ENCODE measurements at places on chromosomes 16 and 17. TPM values are rescaled to one million over a fixed set of nuclear protein-coding genes. Genes with fewer than 3 reads are reported as not detected.
A peak's percentile ranks its signal among the peaks of the same experiment; 100 is the strongest.

DNA sequence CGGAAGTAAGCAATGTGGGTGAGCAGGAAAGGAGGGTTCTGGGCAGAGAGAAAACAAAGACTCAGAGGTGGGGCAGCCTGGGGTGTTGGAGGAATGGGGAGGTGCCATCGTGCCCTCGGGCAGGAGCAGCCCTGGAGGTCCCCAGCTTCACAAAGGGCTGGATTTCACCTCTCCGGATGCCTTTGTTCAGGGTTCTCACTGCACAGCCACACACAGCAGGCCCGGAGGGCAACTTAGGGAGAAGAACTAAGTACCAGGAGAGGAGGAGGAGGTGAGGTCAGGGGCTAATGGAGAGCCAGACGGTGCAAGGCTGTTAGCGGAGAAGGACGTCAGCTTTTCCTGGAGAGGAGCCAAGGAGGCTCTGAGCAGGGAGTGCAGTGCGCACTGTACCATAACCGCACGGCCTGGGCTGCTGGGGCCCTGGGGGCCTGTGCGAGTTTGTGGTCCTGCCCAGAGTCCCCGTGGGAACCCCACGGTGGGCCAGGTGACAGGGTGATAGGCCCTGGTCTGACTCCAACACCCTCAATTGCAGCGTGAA, 9.3 kb downstream of the ARRB2 start:
- no peak for DNase-seq
- peaks cover 40% of the 10 kb centered on the region for H3K36me3 ChIP-seq
- H3K4me3 ChIP-seq: no peak overlapping the region

- no peak overlapping the region for H3K4me3 ChIP-seq
- H3K36me3 ChIP-seq: no peaks in the 10 kb centered on the region
- no peaks in the 10 kb centered on the region for H3K27me3 ChIP-seq
- H3K27ac ChIP-seq: no peak overlapping the region
- H3K4me1 ChIP-seq: peaks cover 54% of the 10 kb centered on the region
Observed at GRCh38 chr17:81097943-81098308, 63.0 kb downstream of the BAIAP2 start.

GRCh38 chr16:13554005-13554404, 365.9 kb upstream of the ERCC4 start:
- no peaks in the 10 kb centered on the region for H3K27me3 ChIP-seq
- no peaks in the 10 kb centered on the region for H3K36me3 ChIP-seq
- DNase-seq: no peak
- H3K27ac ChIP-seq: no peak overlapping the region
- no peak overlapping the region for H3K4me3 ChIP-seq

GRCh38 chr17:77875051-77875780, 83.3 kb upstream of the TNRC6C start:
- no peak overlapping the region for H3K27ac ChIP-seq
- no peaks in the 10 kb centered on the region for H3K27me3 ChIP-seq
- H3K4me3 ChIP-seq: no peak overlapping the region
- no peaks in the 10 kb centered on the region for H3K36me3 ChIP-seq

Gene SUZ12
- total RNA-seq: 63.1 TPM

- peak overlapping the region; percentile 43 for H3K4me3 ChIP-seq
- DNase-seq: no peak
- no peaks in the 10 kb centered on the region for H3K36me3 ChIP-seq
- peaks cover 72% of the 10 kb centered on the region for H3K27me3 ChIP-seq
Observed at GRCh38 chr17:47850373-47850691, 631 bp downstream of the SP6 start.

Gene EVI2A
- total RNA-seq: 41.5 TPM

- no peak overlapping the region for H3K27ac ChIP-seq
- DNase-seq: no peak
- H3K36me3 ChIP-seq: no peaks in the 10 kb centered on the region
Observed at GRCh38 chr17:79054200-79054960, 20.2 kb upstream of the ENGASE start.

Gene FGF11
- total RNA-seq: 1.1 TPM

GRCh38 chr16:85464383-85465305, 148.5 kb upstream of the GSE1 start:
- peaks cover 10% of the 10 kb centered on the region for H3K4me1 ChIP-seq
- H3K36me3 ChIP-seq: no peaks in the 10 kb centered on the region
- peaks cover 21% of the 10 kb centered on the region for H3K27me3 ChIP-seq
- H3K4me3 ChIP-seq: no peak overlapping the region
- H3K27ac ChIP-seq: no peak overlapping the region
- no peak for DNase-seq

DNA sequence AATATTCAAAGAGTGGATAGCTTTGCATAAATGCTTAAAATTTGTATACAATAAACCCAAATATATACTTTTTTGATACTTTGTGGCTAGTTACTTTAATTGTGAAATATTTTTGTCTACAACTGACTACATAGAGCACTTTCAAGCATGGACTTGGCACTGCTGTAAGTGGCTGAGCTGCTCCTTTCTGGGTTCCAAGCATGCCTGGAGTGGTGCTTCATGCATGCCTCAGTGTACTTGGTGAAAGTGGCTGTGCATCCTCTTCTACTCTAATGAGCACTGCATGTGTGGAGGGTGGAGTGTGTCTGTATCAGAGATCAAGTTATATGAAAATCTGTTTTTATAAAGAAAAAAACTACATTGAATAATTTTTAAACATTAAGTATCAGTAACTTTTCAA, 94.1 kb downstream of the OMG start:
- H3K27ac ChIP-seq: no peak overlapping the region
- H3K27me3 ChIP-seq: no peaks in the 10 kb centered on the region
- H3K4me3 ChIP-seq: no peak overlapping the region
- no peak for DNase-seq
- H3K36me3 ChIP-seq: no peaks in the 10 kb centered on the region
- H3K4me1 ChIP-seq: no peaks in the 10 kb centered on the region

Gene CTF1
- not detected for total RNA-seq

DNA sequence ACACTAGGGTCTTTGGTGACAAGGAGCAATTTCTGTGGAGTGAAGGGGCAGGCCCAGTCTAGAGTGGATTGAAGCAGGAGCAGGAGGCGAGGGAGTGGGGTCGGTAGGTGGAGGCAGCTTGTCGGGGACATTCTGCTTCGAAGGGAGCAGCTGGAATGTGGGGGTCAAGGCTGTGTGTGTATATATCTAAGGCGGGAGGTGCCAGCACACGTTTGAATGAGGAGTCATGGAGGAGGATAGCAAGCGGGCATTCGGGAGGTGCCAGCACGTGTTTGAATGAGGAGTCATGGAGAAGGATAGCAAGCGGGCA, 17.7 kb downstream of the NT5M start:
- H3K36me3 ChIP-seq: no peaks in the 10 kb centered on the region
- no peak for DNase-seq
- H3K4me3 ChIP-seq: no peak overlapping the region

DNA sequence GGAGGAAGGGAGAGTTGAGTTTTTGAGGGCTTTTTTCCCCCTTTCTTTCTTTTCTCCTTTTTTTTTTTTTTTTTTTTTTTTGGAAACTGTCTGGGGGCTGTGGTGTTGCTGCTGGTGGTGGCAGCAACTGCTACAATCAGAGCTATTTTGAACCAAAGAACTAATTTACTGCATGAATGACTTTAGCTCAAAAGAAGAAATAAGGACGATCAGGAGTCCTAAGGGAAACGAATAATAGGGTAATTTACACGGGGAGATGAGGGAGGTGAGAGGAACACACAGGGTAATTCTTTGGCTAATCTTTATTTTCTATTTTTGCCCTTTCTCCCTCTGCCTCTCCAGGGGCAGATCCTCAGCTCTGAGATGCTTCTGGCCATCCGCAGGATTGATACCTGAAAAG, 119.8 kb downstream of the TMEM132E start:
- no peak overlapping the region for H3K4me3 ChIP-seq
- H3K4me1 ChIP-seq: no peaks in the 10 kb centered on the region
- no peaks in the 10 kb centered on the region for H3K27me3 ChIP-seq
- no peak for DNase-seq
- H3K36me3 ChIP-seq: no peaks in the 10 kb centered on the region

- no peak overlapping the region for H3K27ac ChIP-seq
- H3K4me3 ChIP-seq: no peak overlapping the region
- no peaks in the 10 kb centered on the region for H3K27me3 ChIP-seq
- H3K4me1 ChIP-seq: peaks cover 24% of the 10 kb centered on the region
- H3K36me3 ChIP-seq: no peaks in the 10 kb centered on the region
Observed at GRCh38 chr17:69412251-69412671, 2.2 kb upstream of the MAP2K6 start.

GRCh38 chr17:59617156-59617732, 2.5 kb upstream of the CLTC start:
- no peaks in the 10 kb centered on the region for H3K27me3 ChIP-seq
- peaks cover 24% of the 10 kb centered on the region for H3K4me1 ChIP-seq
- peak overlapping the region; percentile 98 for H3K27ac ChIP-seq
- DNase-seq: no peak

Gene NDEL1
- total RNA-seq: 57.1 TPM

- no peaks in the 10 kb centered on the region for H3K4me1 ChIP-seq
- H3K27ac ChIP-seq: peak overlapping the region; percentile 87
- no peaks in the 10 kb centered on the region for H3K36me3 ChIP-seq
- H3K27me3 ChIP-seq: no peaks in the 10 kb centered on the region
- H3K4me3 ChIP-seq: no peak overlapping the region
- DNase-seq: no peak
Observed at GRCh38 chr16:85534536-85535351, 78.4 kb upstream of the GSE1 start.

GRCh38 chr17:41529491-41529915, 1.4 kb upstream of the KRT19 start:
- no peaks in the 10 kb centered on the region for H3K4me1 ChIP-seq
- H3K36me3 ChIP-seq: no peaks in the 10 kb centered on the region
- H3K4me3 ChIP-seq: no peak overlapping the region
- peaks cover 15% of the 10 kb centered on the region for H3K27me3 ChIP-seq
- peak overlapping the region; percentile 72 for H3K27ac ChIP-seq

Gene SLC13A2
- not detected for total RNA-seq

GRCh38 chr16:10308305-10309193, 77.3 kb upstream of the ATF7IP2 start:
- H3K36me3 ChIP-seq: no peaks in the 10 kb centered on the region
- H3K4me1 ChIP-seq: no peaks in the 10 kb centered on the region
- no peak for DNase-seq
- H3K27ac ChIP-seq: no peak overlapping the region

- DNase-seq: no peak
- H3K27me3 ChIP-seq: no peaks in the 10 kb centered on the region
- H3K27ac ChIP-seq: no peak overlapping the region
Observed at GRCh38 chr17:44424828-44425461, 35.5 kb upstream of the ITGA2B start.

GRCh38 chr16:69858191-69859104, 92.7 kb upstream of the CLEC18A start:
- H3K4me1 ChIP-seq: no peaks in the 10 kb centered on the region
- DNase-seq: no peak
- H3K36me3 ChIP-seq: peaks cover 4% of the 10 kb centered on the region
- no peaks in the 10 kb centered on the region for H3K27me3 ChIP-seq

DNA sequence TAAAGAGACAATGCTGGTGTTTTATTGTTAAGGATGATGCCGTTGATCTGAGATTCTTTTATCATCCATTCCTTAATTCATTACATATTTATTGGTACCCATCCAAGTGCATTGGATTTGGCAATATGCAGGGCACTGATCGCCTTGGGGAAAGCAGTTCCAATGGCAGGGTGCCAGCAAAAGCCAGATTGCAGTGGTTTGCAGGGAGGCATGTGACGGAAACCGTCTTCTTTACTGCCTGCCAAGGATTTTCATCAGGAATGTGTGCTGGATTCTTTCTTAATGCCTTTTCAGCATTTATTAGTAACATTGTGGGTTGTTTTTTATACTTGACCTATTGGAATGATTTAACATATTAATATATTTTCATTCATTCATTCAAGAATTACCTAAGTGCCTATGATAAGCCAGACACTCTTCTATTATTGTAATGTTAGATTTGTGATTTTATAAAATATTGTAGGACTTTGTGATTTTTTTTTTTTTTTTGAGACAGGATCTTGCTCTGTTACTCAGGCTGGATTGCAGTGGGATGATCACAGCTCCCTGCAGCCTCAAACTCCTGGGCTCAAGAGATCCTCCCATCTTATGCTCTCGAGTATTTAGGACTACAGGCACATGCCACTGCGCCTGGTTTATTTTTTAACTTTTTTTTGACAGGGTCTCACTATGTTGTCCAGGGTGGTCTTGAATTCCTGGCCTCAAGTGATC, 93.4 kb upstream of the TNRC6A start:
- H3K36me3 ChIP-seq: no peaks in the 10 kb centered on the region
- H3K4me1 ChIP-seq: no peaks in the 10 kb centered on the region
- H3K4me3 ChIP-seq: no peak overlapping the region
- no peak overlapping the region for H3K27ac ChIP-seq

DNA sequence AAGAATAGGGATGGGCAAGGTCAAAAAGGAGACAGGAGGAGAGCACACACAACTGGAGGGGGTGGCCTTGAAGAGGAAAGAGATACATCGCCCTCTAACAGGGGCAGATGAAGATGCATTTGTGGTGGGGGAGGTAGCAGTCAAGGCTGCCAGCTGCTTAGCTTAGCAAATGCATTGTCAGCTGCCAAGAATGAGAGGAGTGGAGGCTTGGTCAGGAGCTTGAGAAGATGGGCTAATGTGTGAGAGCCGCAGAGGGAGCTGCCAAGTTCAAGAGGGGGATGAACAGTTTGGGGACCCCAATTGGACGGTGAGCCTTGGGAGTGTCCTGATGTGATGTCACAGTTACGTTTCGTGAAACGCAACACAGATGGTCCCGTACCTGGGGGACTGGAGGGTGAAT, 28.9 kb upstream of the GNA13 start:
- DNase-seq: no peak
- no peak overlapping the region for H3K4me3 ChIP-seq

Gene LRRC37A
- total RNA-seq: 2.5 TPM

- H3K27me3 ChIP-seq: no peaks in the 10 kb centered on the region
- no peak for DNase-seq
- no peak overlapping the region for H3K27ac ChIP-seq
- peaks cover 4% of the 10 kb centered on the region for H3K4me1 ChIP-seq
- H3K36me3 ChIP-seq: no peaks in the 10 kb centered on the region
Observed at GRCh38 chr17:76686538-76687297, 24.0 kb downstream of the MXRA7 start.

DNA sequence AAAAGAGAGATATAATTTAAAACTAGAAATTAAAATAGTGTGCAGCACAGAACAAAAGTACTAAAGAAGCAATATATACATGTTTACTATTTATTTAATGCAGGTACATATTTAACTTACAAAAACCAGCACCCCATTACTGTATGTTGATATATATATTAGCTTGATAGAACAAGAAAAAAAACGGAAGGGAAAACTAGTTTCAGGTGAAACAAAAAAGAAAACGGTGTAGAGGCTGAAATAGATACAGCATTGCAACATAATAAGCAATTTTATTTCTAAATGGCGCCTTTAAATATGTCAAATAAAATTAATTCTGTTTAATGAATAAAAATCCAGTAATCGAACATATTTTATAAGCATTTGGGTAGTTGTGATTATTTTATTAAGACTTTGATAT, 3.9 kb downstream of the HNF1B start:
- DNase-seq: no peak
- H3K36me3 ChIP-seq: no peaks in the 10 kb centered on the region
- H3K27ac ChIP-seq: no peak overlapping the region
- H3K4me1 ChIP-seq: peaks cover 32% of the 10 kb centered on the region
- H3K4me3 ChIP-seq: no peak overlapping the region

Data from CD8-positive, alpha-beta memory T cell (primary cell).